ENCODE measurements at places on chromosomes 4 and X.
A peak's percentile ranks its signal among the peaks of the same experiment; 100 is the strongest.

- peak; percentile 4 for DNase-seq
Measured at GRCh38 chr4:102218656-102219055, 126.6 kb downstream of the SLC39A8 start.

DNA sequence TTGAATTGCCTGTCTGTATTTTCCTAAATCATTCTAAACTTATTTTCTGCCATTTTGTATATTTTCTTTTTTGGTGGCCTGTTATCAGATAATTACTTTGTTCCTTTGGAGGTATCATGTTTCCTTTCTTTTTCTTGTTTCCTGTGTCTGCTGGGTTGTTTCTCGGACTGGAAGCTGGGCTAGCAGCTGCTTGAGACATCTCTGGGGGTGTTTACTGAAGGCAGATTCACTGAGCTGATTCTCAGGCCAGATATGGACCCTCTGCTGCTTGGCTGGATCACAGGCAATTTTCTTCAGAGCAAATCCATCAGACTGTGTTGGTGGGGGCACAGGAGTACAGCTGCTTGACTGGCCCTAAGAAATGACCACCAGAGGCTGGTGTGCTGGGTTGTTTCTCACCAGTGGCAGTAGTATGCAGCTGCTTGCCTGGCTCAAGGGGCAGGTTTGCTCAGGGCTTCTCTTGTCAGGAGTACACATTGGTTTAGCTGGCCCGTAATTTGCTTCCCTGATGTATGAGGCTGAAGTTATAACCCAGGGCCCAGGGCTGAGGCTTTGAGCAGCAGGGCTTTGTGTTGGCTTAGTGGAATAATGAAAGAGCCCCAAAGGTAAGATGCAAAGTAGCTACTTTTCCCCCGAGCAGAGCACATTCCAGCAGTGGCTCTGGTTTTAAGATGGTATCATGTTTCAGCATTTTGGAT, 680.6 kb downstream of the TECRL start:
- no peak for DNase-seq

GRCh38 chrX:23783589-23784469, 856 bp downstream of the SAT1 start:
- peak; percentile 14 for DNase-seq

DNA sequence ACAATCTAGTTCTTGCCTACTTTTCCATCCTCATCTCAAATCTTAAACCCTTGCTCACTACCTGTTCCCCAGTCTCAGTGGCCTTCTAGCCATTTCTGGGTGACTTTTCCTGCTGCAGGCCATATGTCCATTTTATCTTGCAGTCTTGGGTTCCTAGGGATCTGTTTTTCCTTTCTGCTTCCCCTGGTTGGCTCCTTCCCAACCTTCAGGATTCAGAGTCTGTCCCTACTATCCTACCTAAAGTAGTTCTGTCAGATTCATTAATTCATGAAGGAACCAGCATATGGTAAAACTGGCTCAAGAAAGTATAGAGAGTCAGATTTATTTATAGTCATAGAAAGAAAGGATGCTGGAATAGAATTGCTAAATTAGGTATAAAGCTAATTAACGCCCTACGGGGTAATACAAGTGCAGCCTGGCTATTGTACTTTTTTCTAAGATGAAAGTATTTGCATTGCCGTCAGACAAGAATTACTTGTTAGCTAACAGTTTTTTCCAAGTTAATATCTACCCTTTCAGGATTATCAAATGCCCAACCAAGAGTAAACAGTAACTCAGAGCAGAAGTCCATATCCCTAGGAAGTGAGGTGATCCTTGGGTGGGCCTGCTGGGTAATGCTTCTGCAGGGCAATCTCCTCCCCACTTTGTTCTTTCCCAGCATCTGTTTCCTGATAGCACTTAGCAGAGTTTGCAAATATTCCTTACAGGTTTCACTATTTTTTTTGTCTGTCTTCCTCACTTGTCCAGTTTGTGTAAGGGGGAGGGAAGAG, 63.6 kb downstream of the REPS2 start:
- no peak for DNase-seq

DNA sequence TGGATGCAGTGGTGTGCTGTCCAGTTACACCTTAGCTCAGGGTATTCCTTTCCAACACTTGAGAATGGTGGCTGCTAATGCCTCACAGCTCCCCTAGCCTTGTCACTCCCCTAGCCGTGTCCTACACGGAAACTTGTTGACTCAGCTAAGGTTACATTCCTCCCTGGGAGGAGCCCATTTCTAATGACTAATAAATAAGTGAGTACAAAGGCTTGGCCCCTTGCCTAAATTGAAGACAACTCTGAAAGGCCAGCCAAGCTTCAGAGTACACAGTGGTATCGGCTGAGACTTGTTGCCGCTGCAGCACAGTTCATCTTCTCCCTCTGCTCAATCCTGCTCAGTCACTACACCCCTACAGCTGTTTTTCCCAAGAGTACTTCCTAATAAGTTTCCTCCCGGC, 21.2 kb upstream of the SLC25A31 start:
- DNase-seq = no peak

DNA sequence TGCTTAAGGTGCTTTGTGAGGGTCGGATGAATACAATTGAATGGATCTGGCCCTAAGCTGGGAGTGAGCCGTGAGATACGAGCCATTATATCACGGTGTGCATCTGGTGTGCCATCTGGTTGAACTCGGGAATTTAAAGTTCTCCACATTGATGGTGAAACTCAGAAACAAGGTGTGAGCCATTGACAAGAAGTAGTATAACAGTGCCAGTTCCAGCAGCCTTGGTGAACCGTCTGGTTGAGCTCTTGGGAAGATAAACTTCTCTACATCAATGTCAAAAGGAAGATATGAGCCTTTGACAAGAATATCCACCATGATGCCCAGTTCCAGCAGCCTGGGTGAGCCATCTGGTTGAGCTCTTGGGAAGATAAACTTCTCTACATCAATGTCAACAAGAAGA, 5.0 kb upstream of the CSF2RA start:
- no peak for DNase-seq

GRCh38 chr4:105113800-105114199, 32.9 kb upstream of the TET2 start:
- no peak for DNase-seq

DNA sequence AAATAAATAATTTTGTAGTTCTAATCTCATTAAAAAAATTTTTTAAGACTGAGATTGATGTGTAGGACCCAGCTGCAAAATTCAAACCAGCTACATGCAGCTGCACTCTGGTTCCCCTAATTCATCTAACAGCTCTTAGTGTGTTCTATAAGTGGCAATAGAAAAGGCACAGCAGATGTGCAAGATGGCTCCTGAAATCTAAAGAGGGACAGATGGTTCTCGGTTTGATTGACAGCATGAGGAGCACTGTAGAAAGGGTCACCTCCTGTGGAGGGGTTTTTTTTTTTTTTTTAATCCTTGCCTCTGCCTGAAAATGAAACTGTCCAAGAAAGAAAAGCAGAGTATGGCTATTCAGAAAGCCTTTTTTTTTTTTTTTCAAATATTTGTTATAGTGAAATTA, 16.9 kb upstream of the OCIAD1 start:
- peak; percentile 42 for DNase-seq

- no peak for DNase-seq
Measured at GRCh38 chrX:153775293-153776119, 5.3 kb upstream of the SRPK3 start.

DNA sequence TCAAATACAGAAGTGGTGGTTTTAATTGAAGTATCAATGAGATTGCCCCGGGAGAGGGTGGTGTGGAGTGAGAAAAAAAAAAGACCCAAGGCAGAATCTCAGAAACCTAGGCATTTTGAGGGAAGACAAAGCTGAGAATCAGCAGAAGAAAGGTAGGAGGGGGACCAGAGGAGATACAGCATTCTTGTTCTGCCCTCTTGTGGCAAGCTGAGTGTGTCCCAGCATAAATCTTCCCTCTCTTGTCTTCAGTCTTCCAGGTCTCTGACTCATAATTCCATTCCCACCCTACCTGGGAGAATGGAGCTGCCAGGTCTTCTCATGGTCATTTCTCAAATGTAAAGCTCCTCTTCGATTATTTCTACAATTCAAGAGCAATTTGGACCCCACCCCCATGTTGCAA, 32.7 kb upstream of the MAGED1 start:
- peak; percentile 61 for DNase-seq

GRCh38 chr4:94728056-94728766, 29.5 kb upstream of the BMPR1B start:
- no peak for DNase-seq

DNA sequence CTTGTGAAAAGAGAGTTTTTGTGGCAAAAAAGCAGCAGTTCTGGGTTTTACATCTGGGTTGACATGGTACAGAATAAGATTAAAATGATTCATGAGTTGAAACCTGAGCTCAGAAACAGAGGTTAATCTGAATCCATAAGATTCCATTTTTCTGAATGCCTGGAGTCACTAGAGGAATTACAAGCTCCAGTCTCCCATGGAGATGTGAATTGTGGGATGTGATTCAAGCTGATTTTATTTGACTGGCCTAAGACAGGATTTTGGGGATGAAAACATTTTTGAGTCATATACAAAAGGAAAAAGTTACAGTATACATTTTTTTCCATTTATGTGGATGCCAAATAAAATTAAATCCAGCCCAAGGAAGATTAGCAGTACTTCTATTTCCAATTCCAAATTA, 161.1 kb downstream of the RBM46 start:
- DNase-seq = no peak

DNA sequence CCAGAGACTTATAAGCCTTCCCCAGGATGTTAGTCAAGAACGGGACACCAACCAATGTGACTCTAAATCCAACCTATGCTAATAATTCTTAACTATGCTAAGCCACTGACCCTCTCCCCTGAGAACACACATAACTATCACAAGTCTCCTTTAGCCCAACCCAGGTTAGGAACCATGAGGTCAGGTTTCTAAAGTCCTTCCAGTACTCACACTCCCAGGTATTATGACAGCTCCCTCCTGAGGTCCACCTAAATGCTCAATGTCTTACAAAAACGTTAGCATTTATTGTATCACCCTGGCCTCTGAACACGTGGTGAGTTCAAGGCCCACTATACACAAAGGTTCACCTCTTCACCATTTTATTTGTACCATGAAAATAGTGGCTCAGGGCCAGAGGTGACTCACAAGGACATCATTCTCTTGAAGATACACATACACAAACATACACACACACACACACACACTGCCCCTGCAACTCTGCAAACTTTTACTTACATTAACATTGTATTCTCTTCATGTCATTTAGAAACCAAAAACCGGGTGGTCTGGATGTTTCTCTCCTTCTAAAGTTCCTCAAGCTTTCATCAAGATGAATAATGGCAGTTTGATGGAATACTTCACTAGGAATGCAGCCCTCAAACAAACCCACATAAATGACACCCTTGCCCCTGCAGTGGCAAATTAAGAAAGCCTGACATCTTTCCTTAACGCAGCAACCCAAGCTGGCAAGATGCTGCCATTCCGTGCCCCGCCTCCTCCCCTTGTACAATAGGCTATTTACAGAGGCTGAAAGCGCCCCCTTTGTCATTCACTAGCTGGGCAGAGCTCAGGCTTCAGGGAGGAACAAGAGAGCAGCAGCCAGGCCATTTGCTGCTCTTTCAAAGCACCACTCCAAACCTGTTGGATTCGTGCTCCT, 17.7 kb downstream of the ACSL1 start:
- DNase-seq = peak; percentile 65

- no peak for DNase-seq
Measured at GRCh38 chr4:37689353-37690095, 3.3 kb upstream of the RELL1 start.

DNA sequence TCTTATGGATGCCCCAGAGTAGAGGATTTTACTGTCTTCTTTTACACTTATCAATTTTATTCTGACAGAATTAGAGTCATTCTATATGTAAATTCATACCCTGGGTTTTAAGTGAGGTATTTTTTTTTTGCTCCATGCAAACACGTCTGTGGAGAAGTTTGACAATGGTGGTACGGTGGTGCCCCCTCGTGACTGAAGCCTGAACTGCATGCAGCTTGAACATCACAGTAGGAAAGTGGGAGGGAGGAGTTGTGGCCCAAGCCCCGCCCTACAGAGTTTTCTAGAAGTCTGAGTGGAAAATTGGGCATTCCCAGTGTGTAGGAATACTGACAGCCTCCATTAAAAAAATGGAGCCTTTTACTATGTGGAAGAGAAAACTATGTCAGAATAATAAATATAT, 73.3 kb upstream of the RAB40AL start:
- peak; percentile 76 for DNase-seq

DNA sequence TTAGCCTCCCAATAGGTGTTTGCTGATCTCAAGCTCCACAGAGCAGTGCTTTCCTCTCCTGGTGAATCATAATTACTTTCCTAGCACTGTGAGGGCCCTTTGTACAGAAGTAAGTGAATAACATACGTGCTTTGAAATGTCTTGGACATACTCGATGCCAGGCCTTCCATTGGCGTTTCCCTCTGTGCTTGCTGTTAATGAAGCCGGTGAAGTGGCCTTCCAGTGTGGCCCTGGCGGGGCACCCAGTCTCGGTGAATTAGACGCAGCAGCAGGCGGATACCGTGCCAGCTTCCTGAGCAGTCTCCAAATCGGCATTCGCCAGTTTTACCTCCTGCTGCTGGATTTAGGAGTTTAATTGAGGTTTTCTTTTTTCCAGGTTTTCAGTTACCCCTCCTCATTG, 132.3 kb downstream of the HMX1 start:
- peak; percentile 20 for DNase-seq

DNA sequence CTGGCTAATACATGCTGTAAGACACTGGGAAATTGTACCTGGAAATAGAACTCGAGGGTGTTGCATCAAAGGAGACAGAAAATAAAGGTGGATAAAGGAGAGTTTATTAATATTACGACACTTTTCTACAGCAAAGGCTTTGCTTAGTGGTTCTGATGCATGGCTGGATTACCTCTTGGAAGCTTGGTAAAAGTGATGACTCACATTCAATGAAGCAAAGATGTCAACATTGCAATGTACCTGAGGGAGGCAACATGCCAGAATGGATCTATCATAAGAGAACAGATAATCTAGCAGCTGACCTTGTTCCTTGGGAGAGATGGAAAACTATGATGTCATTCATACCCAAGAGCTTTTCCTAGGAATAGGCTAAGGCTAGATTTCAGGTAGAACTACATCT, 735.1 kb upstream of the DIAPH2 start:
- DNase-seq = no peak

- no peak for DNase-seq
Measured at GRCh38 chr4:13912966-13913365, 285.4 kb upstream of the BOD1L1 start.

GRCh38 chr4:136743238-136743637, 789.1 kb downstream of the PCDH18 start:
- no peak for DNase-seq

GRCh38 chr4:54731552-54731951, 73.8 kb downstream of the KIT start:
- DNase-seq = no peak

GRCh38 chrX:26925088-26925487, 538.1 kb downstream of the PPP4R3C start:
- no peak for DNase-seq

- DNase-seq = no peak
Measured at GRCh38 chr4:139907001-139907809, 241.6 kb downstream of the MGST2 start.

- DNase-seq = no peak
Measured at GRCh38 chr4:14596028-14596427, 406.3 kb upstream of the CPEB2 start.

DNA sequence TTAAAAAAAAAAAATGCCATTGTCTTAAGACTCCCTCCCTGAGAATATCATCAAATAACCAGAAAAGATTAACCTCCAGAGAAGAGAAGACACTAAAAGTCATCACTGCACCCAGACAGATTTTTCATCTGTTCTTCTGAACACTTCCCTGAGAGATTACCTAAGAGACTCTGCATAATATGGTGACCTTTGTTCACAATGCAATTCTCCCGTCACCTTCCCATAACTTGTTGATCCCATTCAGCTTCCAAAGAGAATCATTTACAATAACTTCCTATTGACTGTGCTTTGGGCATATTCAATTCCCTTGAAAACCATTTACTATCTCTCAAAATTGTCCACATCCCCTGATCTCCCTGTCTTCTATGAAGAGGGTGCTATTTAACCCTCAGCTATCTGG, 85.1 kb upstream of the SMAD1 start:
- no peak for DNase-seq
